OCI-LY7 (cell line): ENCODE measurements at places on chromosomes 16 and 17. TPM values are rescaled to one million over a fixed set of nuclear protein-coding genes. Genes with fewer than 3 reads are reported as not detected.
A peak's percentile ranks its signal among the peaks of the same experiment; 100 is the strongest.

The CA7 gene
- not detected in 2 replicates for total RNA-seq

The CCL16 gene
- total RNA-seq = not detected in 2 replicates

The KRT40 gene
- not detected in 2 replicates for total RNA-seq

The OR3A1 gene
- total RNA-seq = not detected in 2 replicates

The SLC47A1 gene
- total RNA-seq = not detected in 2 replicates

The PIPOX gene
- total RNA-seq = 4.0 and 4.1 TPM in 2 replicates

The HASPIN gene
- 66.2 and 71.3 TPM in 2 replicates for total RNA-seq

The GCSH gene
- total RNA-seq = 32.0 and 42.5 TPM in 2 replicates

The HS3ST3B1 gene
- 1.6 and 2.0 TPM in 2 replicates for total RNA-seq

The TBC1D26 gene
- 0.35 TPM in 1 of 2 replicates, not detected in the other for total RNA-seq

The NHERF1 gene
- 116 and 122 TPM in 2 replicates for total RNA-seq

The APOBR gene
- 2.5 and 3.4 TPM in 2 replicates for total RNA-seq

The STARD3 gene
- total RNA-seq = 54.2 and 62.1 TPM in 2 replicates

The LITAF gene
- total RNA-seq = 34.2 and 43.2 TPM in 2 replicates

The TVP23A gene
- not detected in 2 replicates for total RNA-seq

DNA sequence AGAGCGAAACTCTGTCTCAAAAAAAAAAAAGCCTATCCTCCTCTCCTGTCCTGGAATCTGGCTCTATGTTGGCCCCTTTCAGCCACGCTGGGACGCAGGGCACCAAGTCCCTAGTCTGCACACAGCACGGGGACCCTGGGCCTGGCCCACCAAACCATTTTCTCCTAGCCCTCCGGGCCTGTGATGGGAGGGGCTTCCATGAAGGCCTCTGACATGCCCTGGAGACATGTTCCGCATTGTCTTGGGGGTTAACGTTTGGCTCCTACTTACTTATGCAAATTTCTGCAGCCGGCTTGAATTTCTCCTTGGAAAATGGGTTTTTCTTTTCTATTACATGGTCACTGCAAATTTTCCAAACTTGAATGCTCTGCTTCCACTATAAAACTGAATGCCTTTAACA lies 12.6 kb upstream of the GPT2 start:
- no peak for DNase-seq

DNA sequence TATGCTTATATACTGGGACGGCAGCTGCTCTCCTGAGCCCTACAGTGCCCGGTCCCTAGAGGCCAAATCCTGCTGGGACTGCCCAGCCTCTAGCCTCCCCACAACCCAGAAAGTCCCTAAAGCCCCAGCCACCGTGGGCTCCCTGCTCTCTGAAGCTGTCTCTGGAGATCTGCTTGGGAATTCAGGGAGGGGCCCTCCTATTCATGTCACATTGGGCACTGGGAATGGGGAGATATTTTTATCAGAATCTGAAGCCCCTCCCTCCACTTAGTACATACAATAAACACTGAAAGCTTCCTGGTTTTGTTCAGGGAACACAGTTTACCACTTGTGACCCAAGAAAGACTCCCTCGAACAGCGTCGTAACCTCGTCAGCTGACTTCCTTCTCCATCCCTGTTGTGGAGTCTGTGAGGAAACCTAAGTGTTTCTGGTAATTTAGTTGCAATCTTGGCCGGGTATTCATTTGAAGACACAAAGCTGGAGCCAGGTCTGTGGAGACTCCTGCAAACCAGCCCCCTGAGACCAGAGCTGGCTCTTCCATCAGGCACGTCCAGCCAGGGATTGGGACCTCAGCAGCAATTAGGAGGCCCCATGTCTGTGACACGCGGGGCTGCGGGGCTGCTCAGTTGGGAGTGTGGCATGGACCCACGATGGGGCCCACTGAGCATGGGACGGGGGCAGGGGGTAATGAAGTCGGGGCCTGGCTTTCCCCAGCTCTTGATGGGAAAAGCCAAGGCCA lies 38.5 kb downstream of the PGS1 start:
- DNase-seq = no peak

DNA sequence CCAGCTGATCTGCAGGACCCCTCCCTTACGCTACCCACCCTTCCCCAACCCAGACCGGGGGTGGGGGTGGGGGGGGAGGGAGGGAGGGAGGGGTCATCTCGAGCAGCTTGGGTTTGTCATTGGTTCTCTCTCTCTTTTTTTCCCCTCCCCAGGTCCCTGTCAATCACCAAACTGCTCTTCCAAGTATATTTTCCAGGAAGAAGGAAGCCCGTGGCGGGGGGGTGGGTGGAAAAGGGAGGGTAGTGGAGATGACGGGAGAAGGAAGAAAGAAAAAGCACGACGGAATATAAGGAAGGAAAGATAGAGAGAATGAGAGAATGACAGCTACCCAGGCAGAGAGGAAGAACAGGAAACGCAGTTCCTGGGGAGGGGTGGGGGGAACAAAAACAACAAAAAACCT lies 17.9 kb downstream of the SALL1 start:
- no peak for DNase-seq

DNA sequence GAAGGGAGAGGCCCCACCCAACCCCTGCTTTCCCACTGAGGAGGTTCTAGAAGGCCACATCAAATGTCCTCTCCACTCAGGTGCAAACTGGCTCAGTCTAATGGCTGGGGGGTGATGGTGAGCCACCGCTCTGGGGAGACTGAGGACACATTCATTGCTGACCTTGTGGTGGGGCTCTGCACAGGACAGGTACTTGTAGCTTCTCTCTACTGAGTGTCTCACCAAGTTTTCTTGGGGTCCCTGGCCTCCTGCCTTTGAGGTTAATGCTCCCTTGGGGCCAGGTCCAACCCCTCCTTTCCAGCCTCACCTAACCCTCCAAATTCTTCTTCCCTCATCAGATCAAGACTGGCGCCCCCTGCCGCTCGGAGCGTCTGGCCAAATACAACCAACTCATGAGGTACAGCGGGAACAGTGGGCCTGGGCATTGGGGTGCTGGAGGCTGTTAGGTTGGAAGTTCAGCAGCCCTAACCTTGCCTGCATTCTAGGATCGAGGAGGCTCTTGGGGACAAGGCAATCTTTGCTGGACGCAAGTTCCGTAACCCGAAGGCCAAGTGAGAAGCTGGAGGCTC lies 5.7 kb downstream of the ENO3 start:
- peak; percentile 47 for DNase-seq

DNA sequence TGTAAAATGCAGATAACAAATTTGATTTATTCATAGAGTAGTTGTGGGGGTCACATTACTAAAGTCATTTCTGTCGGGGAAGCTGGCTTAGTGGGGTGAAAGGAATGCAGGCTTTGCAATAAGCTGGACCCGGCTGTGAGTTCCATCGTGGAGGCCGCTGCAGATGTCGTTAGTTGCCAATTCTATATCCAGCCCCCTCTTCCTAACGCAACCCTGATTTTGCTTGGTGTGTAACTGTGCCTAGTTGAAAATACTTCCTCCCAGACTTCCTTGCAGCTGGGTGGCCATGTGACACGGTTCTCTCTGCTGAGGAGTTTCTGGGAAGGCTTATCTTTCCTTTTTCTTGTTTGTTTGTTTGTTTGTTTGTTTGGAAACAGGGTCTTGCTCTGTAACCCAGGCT lies 4.5 kb downstream of the MFSD6L start:
- no peak for DNase-seq

DNA sequence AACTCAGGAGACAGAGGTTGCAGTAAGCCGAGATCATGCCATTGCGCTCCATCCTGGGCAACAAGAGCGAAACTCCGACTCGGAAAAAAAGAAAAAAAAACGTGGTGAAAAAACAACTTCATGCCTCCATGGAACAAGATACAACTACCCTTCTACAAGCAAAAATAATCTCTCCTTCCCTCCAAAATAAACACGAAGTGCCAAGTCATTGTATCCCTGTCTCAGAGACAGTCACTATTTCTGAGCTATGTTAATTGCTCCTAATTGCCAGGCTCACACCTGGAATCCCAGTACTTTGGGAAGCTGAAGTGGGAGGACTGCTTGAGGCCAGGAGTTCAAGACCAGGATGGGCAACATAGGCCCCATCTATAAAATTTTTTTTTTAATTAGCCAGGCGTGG lies 19.0 kb upstream of the SLC16A5 start:
- DNase-seq = no peak

- no peak for DNase-seq
These were observed 81.3 kb upstream of the C16orf82 start for GRCh38 chr16:26985100-26986065.

DNA sequence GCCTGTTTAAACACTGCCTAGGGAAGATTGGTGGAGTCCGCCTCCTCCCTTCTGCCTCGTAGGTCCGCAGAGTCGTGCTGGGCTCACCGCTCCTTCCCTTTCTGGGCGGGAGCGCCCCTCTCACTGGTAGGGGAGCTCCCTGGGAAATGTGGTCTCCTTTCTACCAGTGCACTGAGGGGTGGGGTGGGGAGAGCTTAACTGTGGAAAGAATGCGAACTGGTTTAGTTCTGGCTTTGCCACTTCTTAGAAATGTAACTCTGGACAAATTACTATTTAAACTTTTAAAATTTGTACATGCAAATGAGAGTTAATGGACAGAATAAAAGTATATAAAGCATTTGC lies 105.7 kb downstream of the RPTOR start:
- no peak for DNase-seq

GRCh38 chr17:27408891-27409290 lies 47.4 kb upstream of the KSR1 start:
- no peak for DNase-seq

GRCh38 chr17:79707931-79708891 lies 22.5 kb upstream of the ENPP7 start:
- peak; percentile 71 for DNase-seq

DNA sequence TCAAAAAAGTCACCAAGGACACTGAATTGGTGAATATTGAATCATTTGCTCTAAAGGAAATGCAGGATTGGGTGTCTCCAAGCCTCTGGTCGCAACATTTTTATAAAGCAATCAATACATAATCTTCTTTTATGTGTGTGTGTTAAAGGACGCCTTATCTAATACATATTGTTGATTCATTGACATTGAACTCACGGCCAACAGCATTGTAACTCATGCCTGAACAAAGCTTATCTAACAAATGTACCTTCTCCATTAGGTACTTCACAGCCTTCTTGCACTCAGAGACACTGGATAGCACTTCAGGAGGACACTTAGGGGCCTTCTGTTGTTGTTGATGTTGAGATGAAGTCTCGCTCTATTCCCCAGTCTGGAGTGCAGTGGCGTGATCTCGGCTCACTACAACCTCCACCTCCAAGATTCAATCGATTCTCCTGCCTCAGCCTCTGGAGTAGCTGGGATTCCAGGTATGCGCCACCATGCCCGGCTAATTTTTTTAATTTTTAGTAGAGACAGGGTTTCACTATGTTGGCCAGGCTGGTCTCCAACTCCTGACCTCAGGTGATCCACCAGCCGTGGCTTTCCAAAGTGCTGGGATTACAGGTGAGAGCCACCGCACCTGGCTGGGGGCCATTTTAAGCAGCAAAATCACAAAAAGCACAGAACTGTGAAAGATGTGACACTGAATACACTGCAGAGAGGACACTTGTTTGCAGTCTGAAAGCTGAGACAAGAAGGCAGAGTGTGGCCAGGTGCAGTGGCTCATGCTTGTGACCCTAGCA lies 13.2 kb upstream of the PDXDC1 start:
- DNase-seq = no peak

- peak; percentile 79 for DNase-seq
These were observed 62.1 kb downstream of the RMI2 start for GRCh38 chr16:11407047-11407982.

DNA sequence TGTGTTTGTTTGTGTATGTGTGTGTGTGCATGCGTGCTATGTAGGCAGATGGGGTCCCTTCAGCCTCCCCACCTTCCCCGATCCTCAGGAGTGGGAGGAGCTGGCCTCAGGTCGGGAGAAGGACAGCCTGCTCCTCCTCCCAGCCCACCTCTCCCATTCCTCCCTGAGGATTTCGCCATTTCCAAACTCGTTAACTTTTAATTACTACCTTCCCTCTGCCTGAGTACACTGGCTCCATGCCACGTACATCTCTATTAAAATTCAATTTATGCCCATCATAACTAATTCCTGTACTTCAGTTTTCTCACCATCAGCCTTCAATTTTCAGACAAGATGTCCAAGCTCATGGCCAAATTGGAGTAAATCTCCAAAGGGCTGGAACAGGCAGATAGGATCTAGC lies 148.6 kb downstream of the SDK2 start:
- no peak for DNase-seq

- DNase-seq = no peak
These were observed 3.3 kb downstream of the TAOK1 start for GRCh38 chr17:29393436-29393835.

GRCh38 chr16:85722128-85722893 lies 28.6 kb downstream of the C16orf74 start:
- DNase-seq = no peak

DNA sequence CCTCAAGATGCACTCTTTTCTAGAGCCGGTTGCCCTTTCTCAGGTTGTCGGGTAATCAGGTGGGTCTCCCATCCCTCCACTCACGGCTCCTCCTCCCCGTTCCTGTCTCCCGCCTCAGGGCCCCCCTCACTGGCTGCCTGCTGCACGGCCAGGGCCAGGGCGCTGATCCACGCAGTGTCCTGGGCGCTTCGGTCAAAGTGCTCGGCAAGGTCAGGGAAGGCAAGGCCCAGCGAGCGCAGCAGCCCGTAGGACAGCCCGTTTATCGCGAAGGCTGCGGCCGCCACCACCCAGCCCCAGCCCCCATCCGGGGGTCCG lies 753 bp downstream of the SLC16A11 start:
- no peak for DNase-seq

DNA sequence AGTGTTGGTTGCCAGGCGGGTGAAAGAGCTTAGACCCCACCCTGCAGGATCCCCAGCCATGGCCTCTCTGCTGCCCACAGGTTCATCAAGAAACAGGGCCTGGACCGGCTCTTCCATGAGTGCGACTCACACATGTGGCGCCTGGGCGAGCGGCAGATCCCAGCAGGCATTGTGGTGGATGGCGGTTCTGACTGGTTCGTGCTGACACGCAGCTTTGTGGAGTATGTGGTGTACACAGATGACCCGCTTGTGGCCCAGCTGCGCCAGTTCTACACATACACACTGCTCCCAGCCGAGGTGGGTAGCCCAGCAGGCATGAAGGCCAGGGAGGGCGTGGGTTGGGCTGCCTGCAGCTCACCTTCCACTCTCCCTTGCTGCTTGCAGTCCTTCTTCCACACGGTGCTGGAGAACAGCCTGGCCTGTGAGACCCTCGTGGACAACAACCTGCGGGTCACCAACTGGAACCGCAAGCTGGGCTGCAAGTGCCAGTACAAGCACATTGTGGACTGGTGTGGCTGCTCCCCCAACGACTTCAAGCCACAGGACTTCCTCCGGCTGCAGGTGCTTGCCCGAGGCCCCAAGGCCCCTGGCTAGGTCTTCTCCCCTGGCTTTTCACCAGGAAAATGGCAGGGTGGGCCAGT lies 9.9 kb downstream of the XYLT2 start:
- DNase-seq = no peak

DNA sequence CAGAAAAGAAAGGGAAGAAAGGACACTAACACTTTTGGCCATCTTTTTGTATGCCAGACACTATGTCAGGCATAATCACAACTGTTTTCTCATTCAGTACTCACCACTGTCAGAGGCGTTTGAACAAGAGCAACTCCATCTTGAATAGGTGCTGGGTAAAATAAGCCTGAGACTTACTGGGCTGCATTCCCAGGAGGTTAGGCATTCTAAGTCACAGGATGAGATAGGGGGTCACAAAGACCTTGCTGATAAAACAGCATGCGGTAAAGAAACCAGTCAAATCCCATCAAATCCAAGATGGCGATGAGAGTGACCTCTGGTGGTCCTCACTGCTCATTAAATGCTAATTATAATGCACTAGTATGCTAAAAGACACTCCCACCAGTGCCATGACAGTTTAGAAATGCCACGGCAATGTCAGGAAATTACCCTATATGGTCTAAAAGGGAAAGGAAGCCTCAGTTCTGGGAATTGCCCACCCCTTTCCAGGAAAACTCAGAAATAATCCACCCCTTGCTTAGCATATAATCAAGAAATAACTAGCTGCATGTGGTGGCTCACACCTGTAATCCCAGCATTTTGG lies 14.9 kb upstream of the LYRM9 start:
- no peak for DNase-seq

- no peak for DNase-seq
These were observed 61.3 kb downstream of the GRIN2A start for GRCh38 chr16:10120953-10121352.
